Esophagus muscularis mucosa (tissue), 4 donors: ENCODE measurements at places on chromosomes 2 and 18.

GRCh38 chr2:2324119-2324518 lies 7.0 kb downstream of the MYT1L start:
- no peaks in the 10 kb centered on the region for H3K4me1 ChIP-seq
- no peaks in the 10 kb centered on the region for H3K36me3 ChIP-seq
- no peak overlapping the region for H3K4me3 ChIP-seq
- H3K27me3 ChIP-seq, result no peaks in the 10 kb centered on the region
- no peak overlapping the region for H3K27ac ChIP-seq

DNA sequence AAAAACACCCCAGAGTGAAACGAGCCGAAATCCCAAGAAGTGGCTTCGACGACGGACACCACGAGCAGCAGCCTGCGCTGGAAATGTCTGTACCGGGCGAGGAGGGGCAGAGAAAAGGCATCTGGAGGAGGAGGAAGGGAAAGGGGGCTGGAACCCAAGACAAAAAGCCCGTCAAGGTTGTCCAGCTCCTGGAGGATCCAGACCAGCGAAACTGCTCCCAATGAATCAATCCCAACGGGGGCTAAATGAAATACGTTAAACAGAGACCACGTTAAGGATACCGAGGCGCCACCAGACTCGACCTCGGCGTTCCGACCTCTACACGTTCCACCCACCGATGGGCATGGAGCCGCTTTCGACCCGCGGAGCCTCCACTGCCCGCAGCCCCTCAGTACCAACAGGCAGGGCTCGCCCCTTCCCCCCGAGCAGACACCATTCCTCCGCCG lies 400 bp downstream of the CCDC88A start:
- peak overlapping the region; percentile 82 for H3K4me3 ChIP-seq
- H3K27ac ChIP-seq, result peak overlapping the region; percentile 93
- H3K4me1 ChIP-seq, result peaks cover 28% of the 10 kb centered on the region
- DNase-seq, result no peak

GRCh38 chr18:76349067-76349715 lies 145.9 kb downstream of the ZNF516 start:
- no peaks in the 10 kb centered on the region for H3K27me3 ChIP-seq
- DNase-seq, result peak; percentile 93
- peaks cover 29% of the 10 kb centered on the region for H3K4me1 ChIP-seq
- no peak overlapping the region for H3K4me3 ChIP-seq
- no peaks in the 10 kb centered on the region for H3K36me3 ChIP-seq

GRCh38 chr2:232942831-232943230 lies 70.2 kb downstream of the NGEF start:
- DNase-seq, result no peak
- no peaks in the 10 kb centered on the region for H3K27me3 ChIP-seq
- no peak overlapping the region for H3K4me3 ChIP-seq
- H3K27ac ChIP-seq, result no peak overlapping the region
- H3K4me1 ChIP-seq, result no peaks in the 10 kb centered on the region
- H3K36me3 ChIP-seq, result no peaks in the 10 kb centered on the region
